Mesangial cell (primary cell): ENCODE measurements at places on chromosomes 3 and 15. TPM values are rescaled to one million over a fixed set of nuclear protein-coding genes. Genes with fewer than 3 reads are reported as not detected.

Gene BUB1B
- 3.9 and 73.0 TPM in 2 replicates for total RNA-seq

Gene CRYBG3
- 5.2 TPM in 2 replicates for total RNA-seq

Gene WDR93
- 0.16 and 0.25 TPM in 2 replicates for total RNA-seq

Gene TRIM59
- total RNA-seq, result 15.0 and 46.3 TPM in 2 replicates

Gene EPHA6
- 2.7 TPM in 1 of 2 replicates, not detected in the other for total RNA-seq

Gene IGF2BP2
- 50.5 and 57.7 TPM in 2 replicates for total RNA-seq

Gene PRSS50
- total RNA-seq, result 0.16 and 0.63 TPM in 2 replicates

Gene SNX22
- total RNA-seq, result under 0.01 and 0.25 TPM in 2 replicates

Gene CD96
- 0.13 TPM in 1 of 2 replicates, not detected in the other for total RNA-seq

Gene DCLK3
- under 0.01 TPM in 1 of 2 replicates, not detected in the other for total RNA-seq

Gene WDR6
- 89.0 and 128 TPM in 2 replicates for total RNA-seq

Gene CPNE4
- 0.16 TPM in 1 of 2 replicates, not detected in the other for total RNA-seq

Gene CD80
- not detected in 2 replicates for total RNA-seq

Gene STRIT1
- total RNA-seq, result not detected in 2 replicates
